ENCODE measurements at places on chromosomes 5 and 9.

GRCh38 chr5:153974813-153975163 is 63.9 kb downstream of the FAM114A2 start:
- no peak for DNase-seq

GRCh38 chr9:24881361-24881760 is 335.7 kb upstream of the IZUMO3 start:
- DNase-seq: no peak

DNA sequence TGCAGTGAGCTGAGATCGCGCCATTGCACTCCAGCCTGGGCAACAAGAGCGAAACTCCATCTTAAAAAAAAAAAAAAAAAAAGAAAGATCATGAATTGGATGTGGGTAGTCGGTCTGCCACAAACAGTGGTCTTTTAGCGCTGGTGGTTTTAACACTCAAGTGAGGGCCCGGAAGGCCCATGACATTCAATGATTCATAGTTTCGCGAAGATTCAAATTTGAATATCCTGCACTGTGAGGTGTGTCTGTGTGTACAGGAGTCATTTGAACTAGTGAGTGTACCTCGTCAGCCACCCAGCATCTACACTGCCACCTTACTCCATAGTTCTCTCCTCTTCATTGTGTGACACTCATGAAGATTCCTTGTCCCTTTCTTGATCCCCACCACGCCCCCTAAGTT is 41.3 kb downstream of the CFAP77 start:
- DNase-seq: peak; percentile 32

GRCh38 chr5:97062046-97062445 is 80.4 kb downstream of the LIX1 start:
- DNase-seq: no peak

DNA sequence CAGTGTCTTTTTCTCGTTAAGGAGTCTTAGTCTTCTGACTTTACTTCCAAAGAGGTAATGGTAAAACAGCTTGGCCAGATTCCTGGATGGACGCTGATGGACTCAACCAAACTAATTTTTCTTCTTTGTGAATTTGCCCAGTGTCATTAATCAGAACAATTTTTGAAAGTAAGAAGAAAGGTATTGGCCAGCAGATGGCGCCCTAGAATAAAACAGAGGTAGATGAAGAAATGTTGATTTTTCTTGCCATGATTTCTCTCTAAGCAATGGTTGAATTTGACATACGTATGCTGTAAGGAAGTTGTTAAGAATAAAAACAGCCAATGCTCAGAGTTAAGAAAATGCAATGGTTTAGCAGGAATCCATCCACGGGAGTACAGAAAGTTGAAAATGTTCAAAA is 500.0 kb downstream of the DIRAS2 start:
- DNase-seq: no peak

DNA sequence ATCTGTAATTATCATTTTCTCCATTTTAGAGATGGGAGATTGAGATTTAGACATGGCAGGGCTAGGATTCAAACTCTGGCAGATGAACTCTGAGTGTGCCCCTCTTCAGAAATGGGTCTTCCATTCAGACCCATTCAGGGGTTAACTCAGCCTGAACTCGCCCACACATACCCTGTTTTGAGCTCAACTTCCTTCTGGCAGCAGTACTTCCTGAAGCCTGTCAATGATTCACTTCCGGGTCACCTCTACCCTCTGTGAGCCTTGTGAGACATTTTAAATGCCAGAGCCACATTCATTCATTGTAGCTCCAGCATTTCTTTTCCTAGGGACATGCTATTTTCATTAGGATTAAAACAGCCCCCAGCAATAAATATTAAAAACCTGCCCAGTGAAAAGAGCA is 209.3 kb upstream of the SLC24A2 start:
- no peak for DNase-seq

DNA sequence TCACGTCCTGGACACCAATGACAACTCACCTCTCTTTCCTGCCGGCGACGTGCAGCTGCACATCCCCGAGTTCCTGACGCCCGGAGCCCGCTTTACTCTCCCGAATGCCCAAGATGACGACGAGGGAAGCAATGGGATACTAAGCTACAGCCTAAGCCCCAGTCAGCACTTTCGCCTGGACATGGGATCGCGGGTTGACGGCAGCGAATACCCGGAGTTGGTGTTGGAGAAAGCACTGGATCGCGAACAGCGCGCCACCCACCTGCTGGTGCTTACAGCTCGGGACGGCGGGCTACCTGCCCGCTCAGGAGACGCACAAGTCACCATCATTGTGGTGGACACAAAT is 1.1 kb downstream of the PCDHAC1 start:
- no peak for DNase-seq

GRCh38 chr5:3153226-3153858 is 401.9 kb upstream of the IRX2 start:
- no peak for DNase-seq

DNA sequence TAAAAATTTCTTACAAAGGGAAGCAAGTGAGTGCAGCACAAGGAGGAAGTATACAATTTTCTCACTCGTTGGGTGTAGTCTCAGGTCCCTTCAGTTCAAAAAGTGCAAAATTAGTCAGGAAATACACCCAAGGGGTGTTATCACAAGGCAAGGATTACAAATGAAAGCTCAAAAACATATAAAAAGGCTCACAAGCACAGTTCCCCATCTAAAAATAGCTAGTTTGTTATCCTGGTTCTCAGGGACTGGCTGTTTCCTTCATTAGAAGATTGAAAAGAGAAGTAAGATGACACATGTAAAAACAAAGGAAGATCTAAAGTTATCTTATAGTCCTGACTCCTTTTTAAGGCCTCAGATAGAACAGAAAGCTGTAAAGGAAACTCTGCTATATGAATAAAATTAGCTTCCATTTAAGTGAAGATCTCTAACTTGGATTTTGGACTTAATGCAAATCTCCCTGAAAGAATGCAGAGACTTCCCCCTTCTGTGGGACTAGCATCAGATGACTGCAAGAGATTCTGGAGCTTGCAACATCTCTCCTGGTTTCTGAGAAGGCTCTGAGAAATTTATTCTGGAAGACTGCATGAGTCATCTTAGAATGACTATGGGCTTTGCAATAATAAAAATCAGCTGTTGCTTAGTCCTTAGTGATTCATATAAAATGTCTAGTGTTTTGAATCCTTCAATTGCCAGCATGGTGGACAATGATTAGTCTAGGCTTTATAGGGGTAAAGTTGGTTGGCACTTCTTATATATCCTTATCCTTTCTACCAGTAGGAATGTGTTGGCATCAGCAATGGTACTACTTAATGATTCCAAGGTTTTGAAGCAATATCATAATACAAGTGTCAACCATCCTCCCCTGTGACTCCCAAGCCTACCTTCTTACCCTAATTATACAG is 25.4 kb downstream of the DAB2 start:
- DNase-seq: no peak

DNA sequence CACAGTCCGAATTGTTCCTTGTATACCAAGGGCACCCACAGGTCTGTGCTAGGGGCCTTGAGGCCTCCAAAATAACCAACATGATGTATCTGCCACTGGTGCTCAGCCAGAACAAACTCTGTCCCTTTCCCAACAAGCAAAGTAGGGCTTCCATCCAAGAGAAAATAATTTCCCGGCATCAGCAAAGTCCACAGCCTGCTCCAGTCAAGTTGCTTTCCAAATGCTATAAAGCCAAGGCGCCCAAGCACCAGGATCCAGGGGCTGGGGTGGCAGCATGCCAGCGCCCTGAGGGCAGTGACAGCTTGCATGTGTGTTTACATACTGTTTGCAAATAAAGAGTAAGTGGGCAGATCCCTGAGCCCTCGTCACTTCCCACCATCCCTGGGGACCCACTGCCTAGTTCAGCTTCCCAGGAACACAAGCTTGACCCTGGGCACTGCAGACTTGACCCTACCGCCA is 155.9 kb downstream of the ERCC6L2 start:
- no peak for DNase-seq

- no peak for DNase-seq
Measured at GRCh38 chr9:16417749-16418148, 452.7 kb downstream of the BNC2 start.

DNA sequence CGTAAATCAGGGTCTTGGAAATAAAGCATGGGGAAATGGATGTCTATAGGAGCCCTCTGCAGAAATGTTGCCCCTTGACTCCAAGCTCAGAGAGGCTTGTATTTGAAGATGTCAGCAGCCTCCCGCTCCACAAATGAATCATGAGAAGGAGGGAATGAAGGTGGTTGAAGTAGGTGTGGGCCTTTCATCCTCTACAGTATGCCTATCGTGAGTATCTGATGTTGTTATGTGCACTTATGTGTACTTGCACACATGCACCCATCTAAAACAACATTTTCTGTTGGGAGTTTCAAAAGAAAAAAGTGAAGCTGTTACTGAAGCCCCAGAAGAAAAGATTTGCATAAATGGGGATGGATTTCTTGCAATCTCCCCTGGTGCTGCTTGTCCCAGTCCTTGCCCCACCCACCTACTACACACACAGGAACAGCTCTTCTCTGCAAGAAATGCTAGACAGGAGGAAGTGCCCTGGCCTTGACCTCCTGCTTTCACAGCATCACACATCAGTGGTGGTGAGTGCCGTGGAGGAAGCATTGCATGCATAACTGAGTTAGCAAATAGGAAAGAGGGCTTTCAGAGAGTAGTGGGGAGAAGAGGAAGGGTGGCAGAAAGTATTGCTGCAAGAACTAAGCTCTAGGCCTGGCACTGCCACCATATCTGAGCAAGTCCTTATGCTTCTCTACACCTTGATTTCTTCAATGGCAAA is 156.1 kb downstream of the SNX18 start:
- peak; percentile 24 for DNase-seq

- DNase-seq: no peak
Measured at GRCh38 chr9:98563988-98564387, 144.7 kb downstream of the GABBR2 start.

- DNase-seq: no peak
Measured at GRCh38 chr5:1658665-1659064, 134.9 kb upstream of the LPCAT1 start.

GRCh38 chr9:83906144-83906543 is 15.1 kb downstream of the KIF27 start:
- DNase-seq: no peak

- no peak for DNase-seq
Measured at GRCh38 chr9:100206899-100207298, 107.9 kb downstream of the INVS start.
